ENCODE measurements at places on chromosomes 5 and 9.

DNA sequence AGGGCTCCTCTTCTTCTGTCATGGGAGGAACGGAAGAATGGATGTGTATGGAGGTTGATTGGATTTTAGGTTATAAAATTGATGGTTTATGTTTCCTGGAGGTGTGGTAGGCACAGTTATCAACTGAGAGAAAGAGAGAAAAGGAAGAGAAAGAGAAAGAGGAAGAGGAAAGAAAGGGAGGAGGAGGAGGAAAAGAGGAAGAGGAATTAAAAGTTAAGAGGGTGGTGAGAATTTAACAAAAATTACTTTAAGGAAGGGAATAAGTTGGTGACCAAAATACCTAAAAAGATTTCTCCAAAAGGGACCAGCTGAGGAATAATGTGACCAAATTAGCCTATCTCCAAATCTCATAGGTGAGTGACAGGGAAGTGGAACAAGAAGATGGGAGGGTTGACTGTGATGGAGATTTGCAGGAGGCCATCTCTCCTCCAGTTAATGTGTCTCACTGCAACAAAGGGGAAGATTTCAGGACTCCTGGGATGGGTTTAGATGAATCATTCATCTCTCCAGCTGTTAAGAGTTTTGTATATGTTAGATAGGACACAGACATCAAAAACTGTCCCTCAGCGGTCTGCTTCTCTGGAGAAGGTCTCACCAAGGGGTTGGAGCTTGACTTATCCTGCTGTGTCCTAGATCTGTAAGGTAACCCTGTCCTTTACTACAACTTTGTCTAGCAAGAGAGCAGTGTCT, 76.0 kb upstream of the TMC1 start:
- DNase-seq = peak; percentile 75

- no peak for DNase-seq
These were observed 54.0 kb downstream of the FOXD1 start for GRCh38 chr5:73394610-73395009.

DNA sequence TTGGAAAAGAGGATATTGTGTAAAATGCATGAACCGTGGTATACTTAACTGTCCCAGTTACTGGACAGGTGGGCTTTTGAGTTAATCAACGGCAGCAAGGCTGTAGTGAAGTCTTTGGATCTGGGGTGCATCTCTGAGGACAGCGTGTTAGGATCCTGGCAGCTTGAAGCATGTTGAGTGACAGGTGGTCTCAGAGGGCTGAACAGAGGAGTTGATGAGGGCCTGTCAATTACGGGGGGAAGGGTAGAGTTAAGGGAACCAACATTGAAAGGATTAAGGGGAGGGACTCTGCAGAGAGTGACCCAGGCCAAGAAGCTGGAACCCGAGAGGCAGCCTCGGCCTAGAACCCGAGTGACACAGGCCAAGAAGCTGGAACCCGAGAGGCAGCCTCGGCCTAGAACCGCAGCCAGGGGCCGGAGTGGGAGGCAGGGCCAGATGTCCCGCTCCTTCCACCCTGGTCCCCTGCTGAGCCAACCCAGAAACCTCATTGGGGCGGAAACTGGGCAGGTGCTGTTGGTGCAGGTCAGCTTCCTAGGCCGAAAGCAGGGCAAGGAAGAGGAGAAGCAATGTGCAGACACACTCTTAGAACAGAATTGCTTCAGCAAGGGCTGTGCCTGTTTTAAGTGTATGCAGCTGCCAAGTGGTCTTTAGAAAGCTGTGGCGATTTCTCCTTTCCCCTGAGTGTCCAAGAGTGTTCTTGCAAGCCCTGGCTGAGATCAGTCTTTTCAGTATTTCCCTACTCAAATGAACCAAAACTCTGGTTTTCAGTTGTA, 62.0 kb downstream of the ANKRD33B start:
- no peak for DNase-seq

DNA sequence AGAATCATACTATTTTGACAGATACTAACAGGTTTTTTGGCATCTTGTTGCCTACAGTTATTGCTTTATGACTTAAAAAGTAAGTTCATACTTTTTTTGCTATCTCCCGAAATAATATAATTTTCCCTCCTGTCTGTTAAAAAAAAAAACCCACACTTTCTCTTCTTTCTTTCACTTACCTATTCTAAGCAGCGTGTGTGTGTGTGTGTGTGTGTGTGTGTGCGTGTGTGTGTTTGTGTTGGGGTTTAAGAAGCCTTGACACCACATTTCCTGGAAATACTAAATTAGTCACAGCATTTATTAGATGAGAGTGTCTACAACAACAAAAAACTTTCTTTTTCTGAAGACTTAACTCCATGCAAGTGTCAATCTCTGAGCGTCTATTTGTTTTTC, 12.4 kb downstream of the TNFAIP8 start:
- DNase-seq = peak; percentile 4

GRCh38 chr9:93483497-93483896, 30.1 kb upstream of the FAM120AOS start:
- no peak for DNase-seq

GRCh38 chr5:54363669-54364068, 53.3 kb upstream of the ARL15 start:
- DNase-seq = no peak

DNA sequence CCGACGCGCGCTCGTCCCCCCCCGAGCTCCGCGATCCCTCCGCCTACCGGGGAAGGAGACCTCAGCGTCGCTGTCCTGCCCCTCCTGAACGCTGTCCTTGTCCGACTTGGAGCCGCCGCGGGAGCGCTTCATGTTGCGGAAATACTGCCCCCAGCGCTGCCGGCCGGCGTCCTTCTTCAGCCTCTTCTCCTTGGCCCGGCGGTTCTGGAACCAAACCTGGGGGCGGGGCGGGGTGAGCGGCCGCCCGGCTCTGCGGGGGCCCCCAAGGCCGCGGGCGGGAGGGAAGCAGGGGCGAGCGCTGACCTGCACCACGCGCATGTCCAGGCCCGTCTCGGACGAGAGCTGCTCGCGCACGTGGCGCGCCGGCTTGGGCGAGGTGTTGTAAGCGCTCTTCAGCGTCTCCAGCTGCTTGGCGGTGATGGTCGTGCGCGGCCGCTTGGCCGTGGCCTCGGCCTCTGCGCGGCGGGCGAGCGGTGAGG, 6.3 kb downstream of the LHX3 start:
- DNase-seq = no peak
